ENCODE measurements at places on chromosomes 1 and 21.

GRCh38 chr1:3680488-3681230 lies 28.3 kb downstream of the TP73 start:
- no peak for DNase-seq

GRCh38 chr1:21277180-21277579 lies 13.1 kb downstream of the ECE1 start:
- no peak for DNase-seq

GRCh38 chr1:165897326-165898303 lies 70.2 kb downstream of the UCK2 start:
- no peak for DNase-seq

DNA sequence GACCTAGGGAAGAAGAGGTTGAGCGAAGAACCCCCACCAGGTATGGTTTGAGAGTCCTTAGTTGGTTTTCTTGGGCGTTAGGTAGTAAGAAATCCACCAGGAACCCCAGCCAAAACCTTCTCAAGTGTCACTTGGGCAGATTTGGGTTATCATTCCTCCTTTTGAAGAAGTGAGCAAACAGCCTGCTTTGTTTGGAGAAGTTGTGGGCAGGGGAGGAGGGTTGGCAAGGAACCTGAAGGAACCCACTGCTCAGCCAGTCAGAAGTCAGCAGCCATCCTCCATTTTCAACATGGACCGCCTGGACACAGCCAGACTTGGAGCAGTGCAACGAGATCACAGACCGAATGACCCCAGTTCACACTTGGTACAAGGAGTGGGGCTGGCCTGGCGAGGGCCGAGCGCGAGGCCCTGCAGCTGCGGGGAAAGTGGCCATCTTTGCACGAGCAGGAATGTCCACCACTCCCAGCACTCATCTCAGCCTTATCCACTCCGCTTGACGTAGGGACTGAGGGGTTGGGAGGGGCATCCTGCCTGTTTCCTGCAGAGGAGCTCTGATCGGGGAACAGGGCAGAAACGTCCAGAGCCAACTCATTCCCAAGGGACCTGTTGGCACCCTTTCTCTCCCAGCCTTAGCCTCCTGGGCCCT lies 7.2 kb downstream of the ADPRS start:
- DNase-seq: peak; percentile 26

Measured in pancreas (tissue), 10 donors.